ENCODE measurements at places on chromosomes 7 and 10.

DNA sequence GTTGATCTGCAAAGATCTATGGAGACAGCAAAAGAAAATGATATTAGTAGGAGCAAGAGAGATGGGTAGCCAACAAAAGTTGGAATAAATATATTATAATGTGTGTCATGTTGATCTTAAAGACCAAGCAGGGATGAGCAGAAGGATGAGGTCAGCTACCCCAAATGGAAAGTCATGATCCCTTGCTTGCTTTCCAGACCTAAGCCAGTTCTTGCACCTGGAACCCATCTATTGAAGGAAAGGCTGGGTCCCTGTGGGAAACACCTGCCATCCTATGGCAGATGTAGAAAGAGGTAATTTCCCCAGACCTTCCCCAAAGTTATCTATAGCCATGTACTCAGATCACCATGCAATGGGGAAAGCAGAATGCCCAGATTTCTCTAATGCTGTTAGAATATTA is 52.5 kb downstream of the LYZL2 start:
- DNase-seq, result no peak

GRCh38 chr7:30321882-30322192 is 37.4 kb downstream of the ZNRF2 start:
- peak; percentile 23 for DNase-seq

GRCh38 chr10:45461034-45461433 is 87.0 kb downstream of the ALOX5 start:
- DNase-seq, result no peak

- no peak for DNase-seq
These were observed 13.2 kb downstream of the OSBPL3 start for GRCh38 chr7:24966802-24967201.

GRCh38 chr10:89702121-89702480 is 711 bp downstream of the KIF20B start:
- no peak for DNase-seq

DNA sequence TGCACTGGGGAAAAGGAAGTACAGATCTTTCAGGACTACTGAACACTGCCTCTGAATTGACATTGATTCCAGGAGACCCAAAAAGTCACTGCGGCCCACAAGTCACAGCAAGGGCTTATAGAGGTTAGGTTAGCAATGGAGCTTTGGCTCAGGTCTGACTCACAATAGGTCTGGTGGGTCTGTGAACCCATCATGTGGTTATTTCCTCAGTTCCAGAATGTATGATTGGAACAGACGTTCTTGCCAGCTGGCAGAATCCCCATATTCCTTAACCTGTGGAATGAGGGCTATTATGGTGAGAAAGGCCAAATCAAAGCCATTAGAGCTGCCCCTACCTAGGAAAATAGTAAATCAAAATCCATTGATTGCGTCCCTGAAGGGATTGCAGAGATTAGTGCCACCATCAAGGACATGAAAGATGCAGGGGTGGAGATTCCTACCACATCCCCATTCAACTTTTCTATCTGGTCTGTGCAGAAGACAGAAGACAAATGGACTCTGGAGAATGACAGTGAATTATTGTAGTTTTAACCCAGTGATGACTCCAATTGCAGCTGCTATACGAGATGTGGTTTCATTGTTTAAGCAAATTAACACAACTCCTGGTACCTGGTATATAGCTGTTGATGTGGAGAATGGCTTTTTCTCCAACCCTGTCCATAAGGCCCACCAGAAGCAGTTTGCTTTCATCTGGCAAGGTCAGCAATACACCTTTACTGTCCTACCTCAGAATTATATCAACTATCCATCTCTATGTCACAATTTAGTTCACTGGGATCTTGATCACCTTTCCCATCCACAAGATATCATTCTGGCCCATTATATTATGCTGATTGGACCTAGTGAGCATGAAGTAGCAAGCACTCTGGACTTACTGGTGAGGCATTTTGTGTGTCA is 44.5 kb upstream of the PIK3CG start:
- DNase-seq, result no peak

GRCh38 chr10:1939016-1939415 is 201.7 kb upstream of the ADARB2 start:
- DNase-seq, result peak; percentile 43

GRCh38 chr10:14953424-14954000 is 384 bp downstream of the DCLRE1C start:
- DNase-seq, result no peak

DNA sequence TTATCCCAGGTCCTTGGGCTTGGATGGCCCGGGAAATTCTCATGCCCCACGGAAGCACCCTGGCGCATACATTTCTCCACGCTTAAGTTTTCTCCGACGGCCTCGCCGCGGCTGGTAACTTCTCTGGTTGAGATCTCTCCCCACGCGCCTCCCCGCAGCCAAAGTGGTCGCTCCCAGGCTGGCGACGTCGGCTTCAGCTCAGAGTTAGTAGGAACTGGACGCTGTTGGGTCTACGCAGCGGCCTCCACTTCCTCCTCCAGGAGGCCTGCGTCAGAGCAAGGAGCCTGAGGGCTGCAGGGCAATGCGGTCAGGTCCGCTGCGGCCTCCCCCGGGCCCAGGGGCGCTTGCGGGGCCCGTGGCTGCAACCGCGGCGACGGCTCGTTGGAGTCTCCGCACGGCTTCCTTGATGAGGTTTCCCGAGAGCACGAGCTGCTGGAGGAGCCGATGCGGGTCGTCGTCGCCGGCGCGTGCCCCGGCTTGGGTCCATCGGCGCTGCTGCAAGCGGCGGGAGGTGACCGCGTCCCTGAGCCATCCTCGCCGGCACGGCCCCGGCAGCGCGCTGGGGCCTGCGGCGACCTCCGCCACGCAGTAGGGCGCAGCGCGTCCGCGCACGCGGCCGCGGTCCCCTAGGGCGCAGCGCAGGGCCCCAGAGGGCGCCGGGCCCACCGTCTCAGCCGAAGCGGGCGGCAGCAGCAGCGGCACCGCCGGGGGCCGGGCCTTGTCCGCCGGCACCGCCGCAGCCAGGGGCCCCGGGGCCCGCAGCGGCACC is 744 bp downstream of the FRAT2 start:
- DNase-seq, result no peak

- DNase-seq, result peak; percentile 59
These were observed 3.0 kb upstream of the DLX5 start for GRCh38 chr7:97027427-97028234.

DNA sequence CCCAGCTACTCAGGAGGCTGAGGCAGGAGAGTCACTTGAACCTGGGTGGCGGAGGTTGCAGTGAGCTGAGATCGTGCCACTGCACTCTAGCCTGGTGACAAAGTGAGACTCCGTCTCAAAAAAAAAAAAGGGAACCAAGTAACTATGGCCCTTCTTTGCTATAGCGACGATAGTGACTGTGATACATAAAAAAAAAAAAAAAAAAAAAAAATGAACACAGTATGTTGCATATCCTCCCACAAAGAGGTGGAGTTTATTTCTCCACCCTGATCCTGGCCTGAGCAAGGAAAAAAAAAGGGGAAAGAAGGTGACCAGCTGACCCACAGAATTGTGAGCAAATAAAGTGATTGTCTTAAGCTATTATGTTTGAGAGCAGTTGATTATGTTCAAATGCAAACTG is 42.3 kb upstream of the STEAP1B start:
- DNase-seq, result no peak

GRCh38 chr7:96173781-96174180 is 148.1 kb downstream of the SLC25A13 start:
- DNase-seq, result no peak

- no peak for DNase-seq
These were observed 50.4 kb downstream of the PKD1L1 start for GRCh38 chr7:47897831-47898230.

DNA sequence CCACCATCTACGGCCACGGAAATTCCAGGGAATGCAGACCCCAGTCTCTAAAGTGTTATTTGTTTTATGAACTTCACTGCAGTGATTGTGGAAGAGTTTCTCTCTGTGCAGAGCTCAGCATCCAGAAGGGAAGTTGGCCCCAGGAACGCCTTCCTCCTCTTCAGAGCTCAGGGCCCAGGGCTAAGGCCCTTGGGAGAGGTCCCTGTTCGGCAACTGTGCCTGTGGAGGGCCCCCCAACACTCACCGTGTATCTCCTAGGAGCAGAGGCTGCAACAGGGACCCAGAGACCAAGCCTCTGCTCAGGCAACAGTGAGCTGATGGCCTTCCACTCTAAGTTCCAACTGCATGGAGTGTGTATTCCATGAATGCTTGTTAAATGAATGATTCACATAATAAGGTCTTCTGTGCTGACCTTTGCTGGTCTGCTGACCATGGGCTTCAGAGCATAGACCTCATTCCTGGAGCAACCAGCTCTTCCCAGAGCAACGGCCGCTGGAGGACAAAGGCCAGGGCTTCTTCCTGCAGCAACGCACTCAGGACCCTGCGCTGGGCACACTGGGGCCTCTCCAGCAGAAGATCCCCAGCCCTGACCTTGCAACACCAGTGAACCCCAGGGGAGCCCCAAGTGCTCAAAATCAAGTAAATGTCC is 7.7 kb downstream of the DIP2C start:
- DNase-seq, result no peak

DNA sequence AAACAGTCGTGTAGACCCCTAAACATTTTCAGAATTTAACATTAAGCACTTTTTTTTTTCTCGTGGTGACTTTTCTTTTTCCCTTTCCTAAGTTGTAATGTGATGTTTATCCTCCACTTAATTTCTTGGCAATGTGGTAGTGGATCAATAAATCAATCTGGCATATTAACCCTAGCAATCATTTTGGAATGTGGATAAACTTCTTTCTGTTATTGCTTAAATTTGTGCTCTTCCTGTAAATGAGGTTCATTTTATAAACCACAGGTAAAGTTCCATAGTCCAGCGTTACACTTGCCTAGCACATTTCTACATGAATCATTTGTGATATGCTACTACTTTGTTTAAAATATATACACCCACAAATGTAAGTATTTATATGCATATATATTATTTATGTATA is 247.4 kb upstream of the ETV1 start:
- DNase-seq, result no peak

DNA sequence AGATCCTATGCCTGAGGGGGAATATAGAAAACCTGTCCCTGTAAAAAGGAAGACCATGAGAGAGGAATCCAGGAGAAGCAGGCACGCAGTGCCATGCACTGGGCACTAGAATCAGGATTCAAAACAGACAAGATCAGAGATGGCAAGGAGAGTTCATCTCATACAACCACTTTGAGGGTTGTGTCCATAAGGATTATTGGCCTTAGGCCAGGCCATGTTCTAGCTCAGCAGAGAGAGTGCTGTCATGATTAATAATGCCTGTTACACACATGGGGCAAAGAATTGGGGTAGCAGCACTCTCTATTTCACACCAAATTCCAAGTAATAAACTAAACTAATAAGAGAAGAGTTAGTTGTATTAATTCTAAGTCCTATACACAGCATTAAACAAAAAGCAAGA is 29.1 kb downstream of the EZH2 start:
- DNase-seq, result no peak

DNA sequence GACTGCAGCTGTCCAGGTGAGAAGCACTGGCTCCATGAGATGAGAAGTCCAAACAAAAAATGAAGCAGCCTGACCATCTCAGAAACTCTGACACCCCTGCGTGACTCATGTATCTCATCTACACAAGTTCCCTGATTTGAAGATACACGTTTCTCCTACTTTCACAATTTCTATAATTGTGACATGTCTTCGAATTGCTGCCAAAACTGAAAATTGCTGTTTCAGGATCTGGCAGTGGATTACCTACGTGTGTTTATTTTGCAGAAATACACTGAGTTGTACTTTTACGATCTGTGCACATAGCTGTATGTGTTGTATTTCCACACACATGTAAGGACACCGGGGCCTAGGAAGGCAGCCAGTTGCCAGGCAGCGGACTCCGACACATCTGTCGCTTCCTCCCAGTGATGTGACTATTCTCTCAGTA is 53.2 kb downstream of the LARP4B start:
- no peak for DNase-seq

DNA sequence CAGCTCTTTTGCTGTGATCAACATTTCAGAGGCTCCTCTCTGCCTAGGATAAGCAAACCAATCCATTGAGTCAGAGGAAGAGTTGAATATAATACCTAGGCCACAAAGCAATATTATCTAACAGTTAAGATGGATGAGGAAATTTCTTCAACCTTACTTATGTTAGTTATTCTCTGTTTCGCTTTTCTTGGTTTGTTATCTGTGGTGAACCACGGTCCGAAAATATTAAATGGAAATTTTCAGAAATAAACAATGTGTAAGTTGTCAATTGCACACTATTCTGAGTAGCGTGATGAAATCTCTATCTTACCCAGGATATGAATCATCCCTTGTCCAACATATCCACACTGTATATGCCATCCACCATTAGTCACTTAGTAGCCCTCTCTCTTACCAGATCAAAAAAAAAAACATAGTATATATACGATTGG is 1.5 kb upstream of the HTR7 start:
- DNase-seq, result no peak

GRCh38 chr10:48725708-48726107 is 41.0 kb downstream of the WDFY4 start:
- DNase-seq, result no peak

- DNase-seq, result no peak
These were observed 34.1 kb upstream of the TSPAN33 start for GRCh38 chr7:129110258-129110981.

DNA sequence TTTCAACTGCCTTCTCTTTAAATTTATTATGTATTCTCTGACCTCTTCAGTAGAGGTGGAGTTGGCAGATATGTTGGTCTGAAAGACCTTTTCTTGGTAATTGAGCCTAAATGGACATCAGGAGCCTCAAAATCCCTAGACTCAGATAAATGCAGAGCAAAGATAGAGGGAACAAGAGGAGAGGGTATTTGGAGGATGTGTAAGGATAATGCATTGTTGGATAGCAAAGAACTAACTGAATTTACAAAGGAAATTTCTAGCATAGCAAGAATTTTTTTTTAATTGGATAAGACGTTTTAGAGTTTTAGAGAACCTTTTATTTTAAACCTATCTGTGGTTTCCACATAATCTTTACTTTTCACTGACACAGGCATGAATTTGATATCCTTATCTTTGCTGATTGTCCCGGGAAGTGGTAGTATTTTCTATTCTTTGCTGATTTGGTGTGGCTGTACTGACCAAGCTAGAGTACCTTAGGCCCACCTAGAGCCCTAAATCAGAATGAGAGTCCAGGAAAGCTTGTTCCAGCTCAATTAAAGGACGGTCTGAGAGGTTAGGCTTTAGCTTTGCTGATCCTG is 91.3 kb downstream of the NRF1 start:
- no peak for DNase-seq

DNA sequence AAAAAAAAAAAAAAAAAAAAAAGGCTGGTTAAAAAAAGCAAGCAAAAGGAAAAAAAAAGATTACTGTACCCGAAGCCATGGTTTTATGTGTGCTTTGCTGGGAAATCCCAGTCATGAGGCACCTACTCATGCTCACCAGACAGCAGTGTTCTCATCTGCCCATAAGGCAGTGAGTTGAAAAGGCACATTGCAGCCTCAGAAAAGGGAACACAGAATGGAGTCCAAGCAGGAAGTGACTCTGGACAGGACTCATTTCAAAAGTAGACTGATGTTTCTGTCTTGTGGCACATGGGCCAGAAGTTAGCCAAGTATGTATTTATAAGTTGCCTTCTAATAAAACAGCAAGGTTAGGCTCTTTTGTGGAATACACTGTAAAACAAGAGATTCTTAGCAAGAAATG is 40.2 kb downstream of the PDSS1 start:
- DNase-seq, result peak; percentile 81

All from CD4-positive, alpha-beta T cell (primary cell).